ENCODE measurements at places on chromosomes 7 and 10.

DNA sequence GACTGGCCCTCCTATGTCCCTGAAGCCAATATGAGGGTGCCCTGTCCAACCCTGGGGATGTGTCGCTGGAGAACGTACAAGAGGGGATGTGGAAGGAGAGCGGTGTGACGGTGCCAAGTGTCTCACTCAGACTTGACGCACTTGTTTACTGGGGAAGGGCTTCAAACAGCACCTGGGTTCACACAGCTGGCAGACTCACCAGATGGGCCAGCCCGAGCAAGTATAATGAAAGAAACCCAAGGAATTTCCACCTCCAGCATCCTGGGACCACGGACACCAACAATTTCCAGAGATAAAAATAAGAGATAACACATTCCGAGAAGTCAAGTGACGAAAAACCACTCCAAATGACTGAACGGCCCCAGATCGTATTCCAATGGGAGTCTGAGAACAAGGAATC, 5.3 kb downstream of the ATP5MF start:
- no peak for DNase-seq

DNA sequence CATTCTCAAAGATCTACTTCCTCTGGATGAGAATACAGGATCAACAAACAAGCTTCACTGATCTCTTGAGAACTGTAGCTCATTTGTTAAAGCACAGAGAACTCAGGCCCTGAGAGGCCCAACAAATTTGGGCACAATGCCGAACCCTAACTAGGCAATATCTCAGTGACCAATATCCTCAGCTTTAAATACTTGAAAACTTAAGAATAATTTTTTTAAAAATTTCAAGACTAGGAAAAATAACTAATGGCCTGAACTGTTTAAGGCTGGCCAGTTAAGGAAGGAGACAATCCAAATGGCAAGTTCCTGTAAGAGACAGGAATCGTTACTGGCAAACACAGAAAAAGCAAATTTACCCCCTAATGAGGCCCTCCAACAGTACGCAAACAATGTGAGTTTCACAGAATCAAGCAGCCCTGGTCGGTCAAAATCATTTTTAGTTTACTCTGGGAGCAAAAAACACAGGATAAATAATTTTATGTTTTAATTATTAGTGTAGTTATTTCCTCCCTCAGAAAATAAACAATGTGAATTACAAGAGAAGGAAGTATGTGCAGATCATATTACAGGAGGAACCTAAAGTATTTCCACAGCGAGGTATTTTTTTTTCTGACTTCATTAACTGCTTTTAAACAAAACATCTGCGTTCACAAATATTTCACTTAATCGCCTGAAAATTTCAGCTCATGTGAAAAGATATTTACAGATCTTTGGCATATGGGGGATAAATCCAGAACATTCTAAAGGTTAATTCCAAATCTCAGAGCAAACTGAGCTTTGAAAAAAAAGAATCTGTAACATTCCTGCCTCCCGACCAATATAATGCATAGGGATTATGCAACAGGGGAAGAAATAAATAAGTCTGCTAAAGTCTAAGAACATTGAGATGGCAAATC, 39.5 kb downstream of the NT5C2 start:
- DNase-seq, result peak; percentile 30

- DNase-seq, result no peak
These were observed 97.2 kb upstream of the INSYN2A start for GRCh38 chr10:127293640-127294039.

DNA sequence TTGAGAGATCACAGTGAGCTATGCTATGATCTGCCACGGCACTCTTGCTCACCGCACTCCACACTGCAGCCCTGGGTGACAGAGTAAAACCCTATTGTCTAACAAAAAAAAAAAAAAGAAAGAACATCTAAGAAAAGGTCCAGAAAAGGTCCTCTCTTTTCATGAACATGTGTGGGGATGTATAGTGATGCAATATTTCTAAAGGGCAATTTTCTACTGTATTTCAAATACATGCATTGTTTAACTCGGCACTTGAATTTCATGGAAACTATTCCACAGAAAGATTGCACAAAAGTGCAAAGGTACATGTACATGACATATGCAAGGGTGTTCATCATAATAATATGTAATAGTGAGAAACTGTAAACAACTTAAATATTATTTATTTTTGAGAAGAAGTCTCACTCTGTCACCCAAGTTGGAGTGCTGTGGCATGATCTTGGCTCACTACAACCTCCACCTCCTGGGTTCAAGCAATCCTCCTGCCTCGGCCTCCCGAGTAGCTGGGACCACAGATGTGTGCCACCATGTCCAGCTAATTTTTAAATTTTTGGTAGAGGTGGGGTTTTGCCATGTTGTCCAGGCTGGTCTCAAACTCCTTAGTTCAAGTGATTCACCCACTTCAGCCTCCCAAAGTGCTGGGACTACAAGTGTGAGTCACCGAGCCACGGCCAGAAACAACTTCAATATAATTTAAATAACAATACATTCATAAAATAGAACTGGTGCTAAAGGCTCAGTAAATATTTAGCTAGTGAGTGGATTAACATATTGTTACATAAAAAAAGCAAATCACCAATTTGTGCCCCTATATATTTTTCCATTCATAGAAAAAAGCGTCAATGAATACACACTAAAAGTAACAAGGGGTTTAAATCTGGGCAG, 1.3 kb upstream of the PPRC1 start:
- peak; percentile 66 for DNase-seq

GRCh38 chr10:132328738-132329137, 3.3 kb upstream of the LRRC27 start:
- no peak for DNase-seq

DNA sequence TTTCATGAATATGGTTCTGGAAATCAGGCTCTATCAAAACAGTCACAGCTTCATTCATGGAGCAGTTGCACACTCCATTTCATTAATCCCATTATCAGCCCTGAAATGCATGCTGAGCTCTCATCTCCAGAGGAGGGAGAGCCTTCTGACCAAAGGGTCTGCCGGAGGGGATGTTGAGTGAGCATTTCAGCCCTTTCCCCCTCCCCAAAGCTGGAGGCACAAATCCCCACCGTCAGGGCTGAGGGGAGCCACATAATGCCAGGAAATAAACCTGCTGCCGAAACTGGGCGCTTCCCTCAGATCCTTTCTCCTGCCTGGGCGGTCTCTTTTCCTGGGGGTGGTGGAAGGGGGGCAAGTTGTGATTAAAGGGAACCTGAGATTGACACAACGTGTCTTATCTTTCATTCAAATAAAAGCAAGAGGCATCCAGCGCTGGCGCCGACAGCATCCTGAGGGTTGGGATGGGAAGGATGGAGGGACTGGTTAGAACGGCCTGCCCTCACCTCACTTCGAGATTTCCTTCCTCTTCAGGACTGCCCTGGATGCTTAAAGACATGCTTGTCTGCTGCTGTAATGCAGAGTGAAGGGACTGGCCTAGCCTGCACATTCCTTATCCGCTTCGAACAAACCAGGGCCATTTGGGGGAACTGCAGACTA, 71.6 kb downstream of the TLL2 start:
- no peak for DNase-seq

DNA sequence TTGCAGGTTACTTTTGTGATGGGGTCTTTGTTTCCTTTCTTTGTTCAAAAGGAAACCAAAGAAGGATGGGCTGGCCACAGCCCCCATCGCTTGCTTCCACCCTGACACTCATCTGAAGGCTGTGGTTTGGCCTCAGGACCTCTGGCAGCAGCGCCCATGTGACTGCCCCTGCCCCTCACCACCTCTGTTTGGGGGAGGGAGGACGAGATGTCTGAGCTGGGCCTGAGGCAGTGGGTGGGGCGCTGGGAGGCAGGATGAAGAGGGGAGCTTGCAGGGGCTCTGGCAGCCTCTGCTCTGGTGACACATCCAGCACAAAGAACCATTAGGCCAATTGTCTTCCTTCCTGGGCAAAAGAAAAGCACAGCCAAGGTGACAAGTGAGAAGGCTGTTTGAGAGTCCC, 15.9 kb upstream of the CHST15 start:
- DNase-seq, result no peak

DNA sequence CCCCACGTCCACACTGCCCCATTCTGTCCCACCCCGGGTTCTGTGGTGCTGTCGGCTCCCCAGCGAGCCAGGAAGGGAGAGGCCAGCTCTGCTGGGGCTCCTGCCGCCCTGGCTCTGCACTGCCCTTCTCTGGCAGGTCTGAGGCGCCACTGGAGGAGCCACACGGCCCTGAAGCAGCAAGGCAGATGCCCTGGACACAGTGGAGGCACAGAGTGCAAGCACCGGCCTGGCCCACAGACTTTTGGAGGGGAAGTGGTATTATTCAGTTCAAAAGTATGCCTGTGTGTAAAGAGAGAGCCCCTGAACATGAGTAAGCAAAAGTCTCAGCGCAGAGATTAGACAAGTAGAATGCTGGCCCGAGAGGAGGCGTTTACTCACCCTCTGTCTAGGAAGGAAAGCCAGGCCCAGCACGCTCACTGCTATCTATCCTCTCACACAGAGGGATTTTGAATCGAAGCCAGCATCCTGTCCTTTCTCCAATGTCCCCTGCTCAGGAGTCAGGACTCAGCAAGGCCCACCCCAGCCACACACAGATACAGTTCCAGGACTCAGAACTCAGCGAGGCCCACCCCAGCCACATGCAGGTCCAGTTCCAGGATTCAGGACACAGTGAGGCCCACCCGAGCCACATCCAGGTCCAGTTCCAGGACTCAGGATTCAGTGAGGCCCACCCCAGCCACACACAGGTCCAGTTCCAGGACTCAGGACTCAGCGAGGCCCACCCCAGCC, 115.0 kb downstream of the EGFR start:
- DNase-seq, result peak; percentile 99

DNA sequence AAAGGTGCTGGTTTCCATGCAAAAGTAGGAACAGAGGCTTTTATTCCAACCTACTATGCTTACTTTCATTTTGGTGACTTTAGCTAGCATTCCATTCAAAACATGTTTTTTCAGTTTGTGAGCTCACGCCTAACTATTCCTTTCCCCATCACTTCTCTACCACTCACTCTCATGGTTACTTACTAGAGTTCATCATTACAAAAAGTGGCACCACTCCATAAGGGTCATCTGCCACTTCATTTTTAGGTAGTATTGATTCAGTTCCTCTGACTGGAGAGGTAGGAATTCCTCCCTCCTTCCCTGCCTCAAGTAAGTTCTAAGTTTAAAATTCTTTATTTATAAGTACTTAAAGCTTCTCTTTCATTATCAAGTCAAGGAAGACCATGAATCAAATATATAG, 543.1 kb downstream of the HTR7 start:
- DNase-seq, result peak; percentile 23

Data from fibroblast of skin of right biceps (primary cell).